NCI-H146 (cell line): ENCODE measurements at places on chromosomes 3 and 15.

- peak; percentile 25 for DNase-seq
Measured at GRCh38 chr3:182618981-182619591, 174.2 kb upstream of the ATP11B start.

GRCh38 chr3:116316771-116317170 lies 128.5 kb downstream of the LSAMP start:
- DNase-seq: no peak

DNA sequence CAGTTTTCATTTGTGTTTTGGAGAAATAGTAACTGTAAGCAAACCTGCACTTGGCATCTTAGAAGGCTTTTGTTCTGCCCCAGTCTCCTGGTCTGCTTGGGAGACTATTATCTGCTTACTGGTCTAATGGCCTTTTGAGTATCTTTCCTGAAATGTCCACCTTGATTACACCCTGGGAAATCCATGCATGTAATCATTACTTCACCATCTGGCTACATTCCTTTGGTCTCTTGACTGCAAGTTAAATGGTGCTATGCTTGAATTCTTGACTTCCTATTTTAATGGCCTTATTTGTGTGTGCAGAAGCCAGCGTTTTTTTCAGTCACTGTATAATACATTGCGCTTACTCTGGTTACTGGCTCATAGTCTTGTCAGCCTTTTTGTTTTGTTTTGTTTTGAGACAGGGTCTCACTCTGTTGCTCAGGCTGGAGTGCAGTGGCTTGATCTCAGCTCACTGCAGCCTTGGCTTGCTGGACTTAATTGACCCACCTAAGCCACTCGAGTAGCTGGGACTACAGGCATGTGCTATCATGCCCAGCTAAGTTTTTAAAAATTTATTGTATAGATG lies 30.0 kb downstream of the CHD2 start:
- DNase-seq: no peak

DNA sequence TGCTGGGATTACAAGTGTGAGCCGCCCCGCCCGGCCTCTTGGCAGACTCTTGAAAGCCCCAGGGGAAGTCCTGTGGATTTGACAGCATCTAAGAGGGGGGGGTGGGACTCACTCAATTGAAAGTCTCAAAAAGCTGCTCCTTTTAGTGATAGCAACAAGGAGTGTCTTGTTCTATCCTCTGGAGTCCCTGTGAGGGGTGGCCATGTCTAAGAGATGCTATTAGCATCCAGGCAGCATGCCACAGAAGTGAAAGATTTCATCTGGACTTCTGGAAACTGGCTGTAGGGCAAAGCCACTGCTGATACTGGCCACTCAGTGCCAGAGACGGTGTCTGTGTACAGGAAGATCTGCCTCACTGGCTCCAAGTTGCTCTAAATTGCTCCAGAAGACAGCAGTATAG lies 74.0 kb downstream of the DHX36 start:
- DNase-seq: no peak

DNA sequence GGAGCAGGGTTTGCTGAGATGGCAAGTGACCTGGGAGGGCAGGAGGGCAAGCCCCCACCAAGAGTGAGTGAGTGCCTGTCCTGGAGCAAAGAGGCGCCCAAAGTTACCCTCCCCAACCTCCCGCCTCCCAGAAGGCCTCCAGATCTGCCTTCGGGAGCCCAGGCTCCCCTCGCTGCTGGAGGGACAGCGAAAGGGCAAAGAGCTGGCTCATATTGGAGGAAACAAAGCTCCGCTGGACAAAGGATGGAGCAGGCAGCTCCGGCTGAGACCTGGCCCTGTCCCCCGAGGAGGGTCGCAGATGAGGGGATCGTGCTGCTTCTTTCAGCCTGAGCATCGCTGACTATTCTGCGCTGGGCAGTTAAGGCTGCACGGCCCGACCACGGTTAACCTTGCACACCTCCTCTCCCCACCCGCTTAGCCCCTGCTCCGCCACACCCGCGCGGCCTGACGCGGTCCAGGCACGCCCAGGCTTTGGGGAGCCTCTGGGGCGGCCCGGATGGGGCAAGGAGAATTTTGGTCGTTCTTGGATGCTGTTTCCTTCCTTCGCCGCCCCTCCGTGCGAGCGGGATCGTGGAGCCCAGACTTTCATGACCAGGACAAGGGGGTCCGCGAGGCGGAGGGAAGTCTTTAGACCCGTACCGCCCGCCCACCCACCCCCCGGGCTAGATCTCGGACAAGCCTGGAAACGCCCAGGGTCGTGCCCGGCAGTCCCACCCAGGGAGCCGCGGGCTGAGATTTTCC lies 651 bp downstream of the PLCD1 start:
- DNase-seq: no peak

DNA sequence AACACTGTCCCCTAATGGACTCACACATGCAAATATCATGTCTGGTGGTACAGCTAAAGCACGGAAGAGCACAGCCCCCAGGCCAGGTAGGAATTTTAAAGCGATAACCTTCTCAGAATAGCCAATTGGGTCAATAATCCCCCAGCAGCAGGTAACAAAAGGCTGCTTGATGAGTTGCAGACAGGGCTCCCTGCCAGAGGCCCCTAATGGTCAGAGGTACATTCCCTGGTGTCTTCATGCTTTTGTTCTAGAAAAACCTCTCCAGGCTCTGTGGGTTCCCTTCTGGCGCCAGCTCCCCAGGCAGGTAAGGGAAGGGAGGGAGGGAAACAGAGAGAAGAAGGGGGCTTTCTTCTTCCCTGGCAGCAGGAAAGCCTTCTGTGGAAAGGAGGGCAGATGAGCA lies 43.4 kb upstream of the PRTG start:
- no peak for DNase-seq

GRCh38 chr3:126607214-126607908 lies 47.6 kb downstream of the TXNRD3 start:
- DNase-seq: no peak

DNA sequence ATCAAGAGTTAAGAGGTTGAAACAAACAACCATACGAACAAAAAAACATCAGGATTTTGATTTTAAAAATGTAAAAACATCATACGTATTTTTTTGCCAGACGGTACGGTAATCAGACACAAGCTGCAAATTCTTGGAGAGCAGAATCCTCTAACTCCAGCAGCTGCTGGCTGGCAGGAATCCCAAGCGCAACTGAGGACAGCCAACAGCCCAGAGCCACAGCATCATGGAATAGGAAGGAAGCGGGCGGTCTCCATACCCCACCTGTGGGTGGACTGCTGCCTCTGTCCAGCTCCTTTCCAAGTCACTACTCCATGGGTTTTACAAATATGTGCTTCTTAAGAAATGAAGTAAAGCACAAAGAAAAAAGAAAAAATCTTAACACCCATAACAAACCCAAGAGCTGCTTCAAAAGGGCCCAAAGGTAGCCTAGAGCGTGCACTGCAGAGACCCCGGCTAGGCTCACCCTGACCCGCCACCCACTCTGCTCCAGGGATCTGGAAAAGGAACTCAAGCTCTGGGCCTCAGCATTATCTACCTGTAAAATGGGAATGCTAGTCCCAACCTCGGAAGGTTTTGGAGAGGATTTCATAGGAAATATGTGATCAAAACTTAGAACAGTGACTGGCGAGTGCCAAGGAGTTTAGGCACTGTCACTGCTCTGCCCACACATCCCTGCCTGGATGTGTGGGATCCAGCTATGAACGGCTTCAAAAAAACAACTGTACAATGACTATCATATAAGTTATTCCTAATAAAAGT lies 33.4 kb downstream of the ZXDC start:
- no peak for DNase-seq

GRCh38 chr15:80485370-80486164 lies 81.4 kb downstream of the ARNT2 start:
- peak; percentile 90 for DNase-seq

DNA sequence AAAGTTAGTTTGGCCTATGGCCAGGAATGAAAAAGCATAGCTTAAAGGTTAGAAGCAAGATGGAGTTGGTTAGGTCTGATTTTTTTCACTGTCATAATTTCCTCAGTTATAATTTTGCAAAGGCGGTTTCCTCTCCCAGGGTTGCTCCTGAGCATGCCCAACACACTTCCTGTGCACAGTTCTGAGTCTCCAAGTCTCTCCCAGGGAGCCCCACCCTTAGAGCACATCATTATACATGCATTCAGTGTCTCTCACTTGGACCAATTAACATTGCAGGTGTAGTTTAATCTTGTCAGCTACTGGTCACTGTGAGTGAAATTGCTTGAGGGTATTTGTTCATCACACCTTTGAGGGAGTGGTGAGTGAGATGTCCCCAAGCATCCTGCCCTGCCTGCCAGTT lies 96.0 kb upstream of the ATP10A start:
- DNase-seq: no peak

DNA sequence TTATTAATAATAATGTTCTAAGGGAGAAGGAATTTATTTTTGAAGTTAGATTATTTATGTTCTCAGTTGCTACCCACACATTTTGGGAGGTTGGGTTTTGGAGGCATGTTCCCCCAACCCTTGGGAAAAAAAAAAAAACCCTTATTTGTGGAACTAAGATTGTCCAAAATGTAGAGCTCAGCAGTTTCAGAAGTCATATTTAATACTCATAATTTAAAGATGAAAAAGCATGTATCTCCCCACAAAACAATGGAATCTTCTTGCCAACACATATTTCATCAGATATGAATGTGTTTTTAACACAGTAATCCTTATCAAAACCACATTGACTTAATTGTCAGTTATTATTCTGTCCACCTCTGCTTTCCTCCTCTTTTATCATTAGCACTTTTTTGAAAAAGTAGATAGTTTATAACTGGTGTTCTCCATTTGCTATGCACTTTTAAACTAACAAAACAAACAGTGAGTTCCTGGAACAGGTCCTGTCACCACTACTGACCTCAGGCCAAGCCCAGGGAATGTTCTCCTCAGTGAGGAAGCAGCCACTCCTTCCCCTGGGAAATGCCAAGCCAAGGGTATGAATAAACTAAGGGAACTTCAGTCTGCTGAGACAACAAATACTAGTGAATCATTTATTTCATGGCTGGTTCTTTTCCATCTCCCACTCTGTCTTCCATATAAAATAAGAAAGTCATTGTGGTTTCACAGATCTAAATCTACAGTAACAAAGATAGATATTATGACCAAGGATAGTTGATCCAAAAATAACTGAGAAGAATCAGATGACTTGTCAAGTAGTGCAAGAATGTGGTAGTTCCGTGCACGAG lies 414.4 kb upstream of the ALCAM start:
- DNase-seq: no peak

- no peak for DNase-seq
Measured at GRCh38 chr15:89648106-89649012, 6.9 kb downstream of the KIF7 start.

- no peak for DNase-seq
Measured at GRCh38 chr3:135739779-135740178, 225.7 kb upstream of the PPP2R3A start.

GRCh38 chr15:87871731-87872320 lies 384.7 kb downstream of the NTRK3 start:
- DNase-seq: no peak

- DNase-seq: no peak
Measured at GRCh38 chr15:64633332-64633731, 142.1 kb downstream of the RBPMS2 start.

GRCh38 chr3:114336122-114336697 lies 42.4 kb downstream of the TIGIT start:
- no peak for DNase-seq
